Urothelium cell line (cell line): ENCODE measurements at places on chromosomes 1 and 21.

GRCh38 chr1:69377507-69377906 is 190.2 kb upstream of the LRRC7 start:
- DNase-seq: no peak

DNA sequence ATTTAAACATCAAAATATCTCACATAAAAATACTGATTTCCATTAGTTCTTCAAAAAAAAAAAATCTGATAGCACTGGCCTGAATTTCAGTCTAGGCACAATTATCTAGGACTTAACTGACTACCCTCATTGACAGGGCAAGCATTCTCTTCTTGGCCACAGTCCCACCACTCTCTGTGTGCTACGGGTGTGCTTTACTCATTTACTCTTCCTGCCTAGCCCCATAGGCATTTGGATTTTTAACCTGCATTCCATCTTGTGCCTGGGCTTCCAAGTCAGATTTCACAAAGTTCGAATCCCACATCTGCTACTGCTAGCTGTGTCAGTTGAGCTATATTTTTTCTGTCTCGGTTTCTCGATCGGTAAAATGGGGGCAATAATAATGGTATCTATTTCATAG is 38.0 kb downstream of the PTPN14 start:
- no peak for DNase-seq

DNA sequence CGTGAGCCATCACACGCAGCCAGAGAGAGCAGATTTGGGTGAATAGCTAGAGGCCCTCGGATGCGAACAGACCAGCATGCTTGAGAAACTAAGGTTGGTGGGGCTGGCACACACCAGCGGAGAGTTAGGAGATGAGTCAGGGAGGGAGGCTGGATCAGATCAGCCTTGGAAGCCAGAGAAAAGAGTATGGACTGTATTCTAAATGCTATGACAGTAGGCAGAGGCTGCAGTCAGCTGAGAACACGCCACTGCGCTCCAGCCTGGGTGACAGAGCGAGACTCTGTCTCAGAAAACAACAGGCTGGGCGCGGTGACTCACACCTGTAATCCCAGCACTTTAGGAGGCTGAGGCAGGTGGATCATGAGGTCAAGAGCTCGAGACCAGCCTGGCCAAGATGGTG is 4.0 kb upstream of the PLEKHM2 start:
- DNase-seq: peak; percentile 44

DNA sequence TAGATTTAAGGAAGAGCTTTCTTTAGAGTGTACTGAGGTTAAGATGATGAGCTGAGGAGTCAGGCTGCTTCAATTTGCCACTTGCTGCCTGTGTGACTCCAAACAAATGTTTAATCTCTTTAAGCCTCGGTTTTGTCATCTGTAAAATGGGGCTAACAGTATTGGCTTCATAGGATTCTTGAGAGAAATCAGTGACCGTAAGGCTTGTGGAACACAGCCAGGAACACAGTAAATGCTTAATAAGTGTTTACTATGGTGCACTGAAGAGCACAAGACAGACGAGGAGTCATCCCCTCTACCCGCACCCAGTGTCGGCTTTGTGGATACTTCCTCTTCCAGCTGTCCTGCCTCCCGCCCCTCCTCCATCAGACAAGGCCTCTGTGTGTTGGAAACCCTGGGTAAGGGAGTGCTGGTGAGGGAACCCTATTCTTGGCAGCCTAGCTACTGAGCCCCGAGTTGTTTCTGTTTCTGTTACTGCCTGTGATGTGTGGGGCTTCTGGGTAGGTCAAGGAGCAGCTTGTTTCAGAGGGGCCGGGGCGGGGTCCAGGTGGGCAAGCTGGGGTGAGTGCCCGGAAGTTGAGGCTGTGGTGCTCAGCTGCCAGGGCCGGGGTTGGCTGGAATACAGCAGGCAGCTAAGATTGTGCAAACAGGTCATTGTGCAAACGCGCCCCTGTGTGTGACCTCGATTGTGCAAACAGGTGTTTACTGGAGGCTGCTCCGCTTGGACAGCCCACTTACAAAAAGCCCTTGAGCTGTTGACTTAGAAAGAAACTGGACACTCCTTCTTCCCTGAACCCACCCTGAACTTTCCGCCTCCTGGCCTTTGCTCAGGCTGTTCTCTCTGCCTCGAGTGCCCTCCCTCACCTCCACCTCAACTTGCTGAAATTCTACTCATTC is 4.0 kb upstream of the CSF3R start:
- no peak for DNase-seq

DNA sequence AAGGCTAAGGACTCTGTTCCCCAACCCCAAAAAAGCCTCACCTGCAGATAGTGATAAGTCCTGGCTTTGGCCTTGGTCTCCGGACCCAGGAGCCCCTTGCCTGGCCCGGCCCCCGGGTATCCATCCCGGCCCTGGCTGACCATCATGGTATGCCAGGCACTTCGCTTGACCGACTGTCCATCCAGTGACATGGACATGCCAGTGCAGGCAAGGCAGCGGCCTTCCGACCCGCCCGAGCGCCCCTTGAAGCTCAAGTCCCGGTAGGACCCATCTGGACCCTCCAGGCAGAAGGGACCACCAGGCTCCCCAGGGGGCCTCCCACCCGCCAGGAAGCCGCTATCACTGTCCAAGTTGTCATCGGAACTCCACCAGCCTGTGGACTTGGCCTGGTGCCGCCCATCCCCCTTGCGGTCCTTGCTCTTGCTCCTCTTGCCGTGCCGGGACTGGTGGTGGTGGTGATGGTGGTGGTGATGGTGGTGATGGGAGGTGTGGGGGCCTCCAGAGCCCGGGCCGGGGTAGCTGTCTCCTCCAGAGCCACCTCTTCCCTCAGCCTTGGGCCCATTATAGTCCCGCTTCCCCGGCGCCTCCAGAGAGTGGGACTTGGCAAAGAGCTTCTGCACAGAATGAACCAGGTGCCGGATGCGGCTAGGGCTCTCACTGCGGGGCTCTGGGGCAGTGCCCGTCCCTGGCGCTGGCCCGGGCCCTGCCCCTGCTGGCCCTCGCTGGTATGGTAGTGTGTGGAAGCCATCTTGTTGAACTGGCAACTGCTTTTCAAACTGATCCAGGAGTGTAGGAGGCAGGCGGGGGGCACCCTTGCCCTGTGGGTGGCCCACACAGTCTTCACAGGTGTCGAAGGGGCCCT is 25.0 kb downstream of the DLGAP3 start:
- DNase-seq: no peak

DNA sequence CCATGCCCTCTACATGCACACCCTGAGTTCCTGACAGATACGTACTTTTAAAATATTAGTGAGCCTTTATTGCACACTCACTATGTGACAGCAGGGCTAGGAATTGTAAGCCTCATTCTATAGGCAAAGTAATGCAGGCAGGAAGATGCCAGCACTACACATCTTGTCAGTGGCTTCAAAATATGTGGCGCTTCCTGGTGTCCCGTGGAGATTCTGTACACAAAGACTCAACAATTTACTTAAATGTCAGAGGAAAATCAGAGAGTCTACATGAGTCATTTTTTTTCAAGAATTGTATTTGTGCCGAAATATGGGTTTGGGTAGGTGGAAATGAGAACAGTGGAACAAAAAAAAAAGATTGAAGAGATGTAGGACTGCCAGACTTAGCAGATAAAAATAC is 27.6 kb downstream of the RNASEL start:
- DNase-seq: no peak

GRCh38 chr1:8047686-8048445 is 21.8 kb upstream of the ERRFI1 start:
- no peak for DNase-seq

DNA sequence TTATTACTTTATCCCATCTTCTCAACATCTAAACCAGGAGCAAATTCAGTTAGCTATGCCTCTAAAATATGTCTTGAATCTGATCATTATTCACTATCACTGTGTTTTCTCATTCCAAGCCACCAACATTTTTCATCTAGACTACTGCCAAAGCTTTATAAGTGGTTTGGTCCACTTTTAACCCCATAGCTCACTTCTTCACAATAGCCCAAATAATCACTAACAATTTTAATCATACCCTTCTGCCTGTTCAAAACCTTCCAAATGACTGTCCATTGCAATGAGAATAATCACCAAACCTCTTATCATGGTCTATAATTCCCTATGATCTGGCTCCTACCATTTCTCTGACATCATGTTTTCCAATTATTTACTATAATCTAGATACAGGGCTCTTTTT is 149.8 kb upstream of the ZNHIT6 start:
- DNase-seq: no peak

GRCh38 chr1:216476341-216476740 is 53.1 kb upstream of the USH2A start:
- no peak for DNase-seq
